Neuronal stem cell (in vitro differentiated cells): ENCODE measurements at places on chromosomes 7 and 10.

- no peak for DNase-seq
Observed at GRCh38 chr10:113983552-113983951, 60.1 kb upstream of the ADRB1 start.

DNA sequence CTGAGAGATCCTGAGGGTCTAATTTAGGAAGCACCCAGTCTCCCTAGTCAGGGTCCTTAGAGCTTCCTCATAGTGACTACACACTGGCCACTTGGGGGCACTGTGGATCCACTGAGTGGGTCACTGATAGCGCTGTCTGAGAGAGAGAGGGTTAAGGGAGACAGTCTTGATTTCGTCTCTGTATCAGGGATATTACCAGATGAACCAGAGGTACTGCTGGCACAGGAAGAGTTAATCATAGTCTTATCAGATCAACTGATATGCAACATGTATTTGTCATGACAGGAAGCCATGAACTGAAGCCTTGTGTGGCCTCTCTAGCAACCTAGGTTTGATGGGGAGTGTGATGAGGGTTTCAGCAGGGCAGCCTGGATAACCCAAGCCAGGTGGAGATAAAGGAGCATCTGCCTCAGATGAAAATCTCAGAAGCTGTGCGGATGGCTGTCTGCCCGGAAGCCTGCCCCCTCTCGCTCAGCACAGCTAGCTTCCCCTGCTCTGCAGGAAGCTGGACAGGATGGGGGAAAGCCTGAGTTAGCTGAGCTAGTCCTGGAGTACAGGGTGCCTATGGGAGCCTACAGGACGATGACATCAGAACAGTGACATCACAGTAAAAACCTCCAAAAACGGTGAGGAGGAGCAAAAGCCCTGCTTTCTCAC, 214.0 kb upstream of the PRSS1 start:
- DNase-seq, result peak; percentile 63

- no peak for DNase-seq
Observed at GRCh38 chr7:75981453-75982305, 12.7 kb downstream of the TMEM120A start.

GRCh38 chr10:128516180-128516579, 390.0 kb upstream of the MKI67 start:
- no peak for DNase-seq

GRCh38 chr7:131008840-131009711, 275.1 kb upstream of the KLF14 start:
- no peak for DNase-seq
